M059J (cell line): ENCODE measurements at places on chromosomes 16 and 17.

- DNase-seq, result no peak
Observed at GRCh38 chr17:34412965-34413441, 50.0 kb upstream of the CCL1 start.

- no peak for DNase-seq
Observed at GRCh38 chr17:77725846-77726245, 232.7 kb upstream of the TNRC6C start.

GRCh38 chr17:83002118-83002805, 77.1 kb upstream of the METRNL start:
- no peak for DNase-seq

- DNase-seq, result no peak
Observed at GRCh38 chr16:10978871-10979446, 34.6 kb downstream of the CLEC16A start.

GRCh38 chr16:50671644-50672260, 9.4 kb downstream of the SNX20 start:
- no peak for DNase-seq
